ENCODE measurements at places on chromosomes 16 and 17.
A peak's percentile ranks its signal among the peaks of the same experiment; 100 is the strongest.

DNA sequence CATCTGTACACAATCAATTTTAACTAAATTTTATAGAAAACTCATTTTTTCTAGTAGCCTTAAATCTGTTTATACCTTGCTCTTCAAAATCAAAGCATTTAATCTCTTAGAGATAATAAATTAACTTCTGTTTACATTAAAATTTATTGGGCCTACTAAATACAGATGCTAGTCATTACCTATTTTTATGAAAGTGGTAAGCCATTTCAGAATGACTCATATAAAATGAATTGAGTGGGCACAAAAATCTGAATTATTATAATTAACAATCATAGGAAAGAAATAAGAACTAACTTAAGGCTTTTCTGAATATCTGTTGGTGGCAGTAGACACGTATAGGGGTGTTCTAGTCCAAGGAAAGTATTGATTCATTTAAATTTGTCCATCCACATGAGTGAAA is 157.9 kb downstream of the KCNJ2 start:
- no peak for DNase-seq

DNA sequence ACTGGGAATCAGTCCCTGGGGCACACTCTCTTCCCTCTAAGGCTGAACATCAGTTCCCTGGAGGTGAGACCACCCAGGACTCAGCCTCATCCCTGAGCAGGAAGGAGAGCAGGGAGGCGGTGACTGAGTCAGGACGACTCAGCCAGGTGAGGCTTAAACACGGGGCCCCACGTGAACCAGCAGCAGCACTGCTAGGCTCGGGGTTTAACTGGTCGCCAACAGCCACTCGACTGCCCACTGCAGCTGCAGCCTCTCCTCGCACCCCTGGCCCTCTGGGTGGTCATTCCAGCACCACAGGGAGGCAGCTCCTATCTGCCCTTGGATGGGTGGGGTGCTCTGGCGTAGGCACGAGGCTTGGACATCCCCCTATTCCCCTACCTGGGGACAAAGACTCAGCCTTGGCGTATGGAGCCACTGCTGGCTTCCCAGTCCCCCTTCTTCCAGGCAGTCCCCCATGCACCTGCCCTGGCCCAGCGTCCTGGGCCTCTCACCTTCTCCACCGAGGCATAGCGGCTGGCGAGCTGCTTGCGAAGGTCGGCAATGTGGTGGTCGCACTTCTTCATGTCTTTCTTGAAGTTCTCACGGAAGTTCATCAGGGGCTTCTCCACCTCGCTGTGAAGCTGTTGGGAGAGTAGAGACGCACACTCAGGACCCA is 21.2 kb upstream of the RCVRN start:
- DNase-seq: no peak

GRCh38 chr17:73271072-73271471 is 9.4 kb upstream of the CPSF4L start:
- DNase-seq: no peak

DNA sequence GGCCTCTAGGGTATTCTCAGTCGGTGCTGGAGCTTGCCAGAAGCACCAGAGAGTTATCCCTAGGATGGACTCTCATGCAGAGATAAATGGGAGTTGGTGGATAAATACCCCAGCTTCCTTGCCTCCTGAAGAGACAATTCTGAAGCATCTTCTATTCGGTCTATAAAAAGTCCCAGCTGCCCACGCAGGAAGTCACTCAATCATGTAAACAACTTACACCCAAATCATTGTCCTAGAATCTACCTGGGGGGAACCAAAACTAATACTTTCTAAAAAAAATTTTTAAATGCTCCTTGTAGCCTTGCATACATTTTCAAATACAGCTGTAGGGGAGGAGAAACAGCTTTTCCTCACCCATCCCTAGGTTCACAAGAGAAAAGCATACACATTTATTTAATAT is 66.6 kb upstream of the ELAC2 start:
- no peak for DNase-seq

DNA sequence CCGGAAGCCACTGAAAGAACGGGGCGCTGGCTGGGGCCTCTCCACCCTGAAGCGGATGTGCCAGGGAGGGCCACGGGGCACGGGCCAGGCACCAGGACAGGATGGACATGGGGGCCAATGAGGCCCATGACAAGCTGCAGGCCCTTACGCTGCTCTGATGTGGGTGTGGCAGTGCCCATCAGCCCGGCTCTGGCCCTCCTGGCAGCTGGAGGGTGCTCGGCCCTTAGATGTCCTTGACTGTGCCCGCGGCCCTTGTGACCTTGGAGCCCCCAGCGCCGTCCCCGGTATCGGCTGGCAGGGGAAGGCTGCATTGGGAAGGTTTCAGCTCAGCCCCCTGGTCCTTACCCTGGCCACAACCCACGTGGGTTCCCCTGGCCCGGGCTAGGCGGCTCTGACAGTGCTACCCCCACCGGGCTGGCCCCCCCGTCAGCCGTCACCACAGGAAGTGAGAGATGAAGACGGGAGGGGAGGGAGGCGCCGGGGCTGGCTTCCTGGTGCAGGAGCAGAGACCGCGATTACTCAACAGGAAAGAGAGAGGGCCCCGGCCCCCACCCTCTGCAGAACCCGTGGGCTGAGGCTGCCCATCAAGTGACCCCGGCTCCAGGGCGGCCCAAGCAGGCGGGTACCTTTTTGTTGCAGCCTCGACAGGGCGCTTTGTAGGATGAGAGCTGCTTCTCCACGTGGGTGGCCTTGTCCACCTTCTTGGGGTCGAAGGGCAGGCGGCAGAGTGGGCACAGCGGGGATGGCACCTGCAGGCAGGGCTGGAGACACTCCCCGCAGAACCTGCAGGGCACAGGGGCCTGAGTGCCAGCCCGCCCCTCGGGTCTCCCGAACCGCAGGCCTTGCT is 5.3 kb downstream of the RNF166 start:
- peak; percentile 98 for DNase-seq

DNA sequence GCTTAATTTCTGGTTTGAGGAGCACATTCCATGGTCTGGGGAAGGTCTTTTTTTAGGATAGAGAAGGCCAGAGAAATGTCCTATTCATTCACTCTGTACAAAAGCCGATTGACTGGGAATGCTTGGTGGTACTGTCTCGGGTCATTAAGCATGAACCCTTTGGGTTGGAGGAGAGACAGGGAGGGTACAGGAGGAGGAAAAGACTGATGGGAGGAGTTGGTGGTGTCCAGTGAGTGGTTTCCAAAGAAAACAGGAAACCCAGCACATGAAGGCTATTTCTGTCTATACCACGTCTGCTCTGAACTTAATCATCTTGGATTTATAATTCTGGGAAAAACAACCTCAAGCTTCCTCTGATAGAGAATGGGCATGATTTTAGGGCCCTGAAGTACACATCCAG is 111.9 kb downstream of the XYLT1 start:
- no peak for DNase-seq

GRCh38 chr17:61368832-61369450 is 30.7 kb upstream of the TBX2 start:
- no peak for DNase-seq

DNA sequence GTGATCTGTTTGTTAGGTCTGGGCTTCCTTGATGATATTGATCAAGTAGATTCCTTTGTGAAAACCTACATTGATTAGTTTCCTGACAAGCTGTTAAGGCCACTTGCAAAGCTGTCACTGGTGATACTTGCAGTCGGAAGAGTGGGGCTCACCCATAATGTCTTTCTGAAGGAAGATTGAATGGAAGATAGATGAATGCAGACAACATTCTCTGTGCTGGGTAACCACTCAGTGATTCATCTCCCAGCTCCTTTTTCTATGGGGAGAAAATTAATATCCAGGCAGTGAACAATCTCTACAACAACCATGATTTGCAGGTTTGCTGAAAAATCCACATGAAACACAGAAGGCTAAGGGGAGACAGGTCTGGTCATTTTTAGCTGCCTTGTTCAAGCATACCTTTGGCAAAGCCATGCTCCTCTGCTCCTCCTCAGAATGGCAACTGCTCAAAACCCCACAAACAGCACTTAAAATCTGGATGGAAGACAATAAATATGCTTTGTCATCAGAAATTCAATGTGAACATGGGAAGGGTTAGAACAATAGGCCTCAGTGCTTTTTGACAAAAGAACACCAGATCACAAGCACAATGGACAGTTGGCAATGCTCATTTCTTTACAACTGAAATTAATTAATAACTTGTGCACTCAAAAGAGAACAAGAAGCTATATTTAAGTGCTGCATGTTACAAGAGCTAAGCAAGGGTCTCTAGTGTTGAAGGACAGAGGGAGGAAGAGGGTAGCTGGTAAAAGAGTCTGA is 495.4 kb downstream of the TOX3 start:
- no peak for DNase-seq

DNA sequence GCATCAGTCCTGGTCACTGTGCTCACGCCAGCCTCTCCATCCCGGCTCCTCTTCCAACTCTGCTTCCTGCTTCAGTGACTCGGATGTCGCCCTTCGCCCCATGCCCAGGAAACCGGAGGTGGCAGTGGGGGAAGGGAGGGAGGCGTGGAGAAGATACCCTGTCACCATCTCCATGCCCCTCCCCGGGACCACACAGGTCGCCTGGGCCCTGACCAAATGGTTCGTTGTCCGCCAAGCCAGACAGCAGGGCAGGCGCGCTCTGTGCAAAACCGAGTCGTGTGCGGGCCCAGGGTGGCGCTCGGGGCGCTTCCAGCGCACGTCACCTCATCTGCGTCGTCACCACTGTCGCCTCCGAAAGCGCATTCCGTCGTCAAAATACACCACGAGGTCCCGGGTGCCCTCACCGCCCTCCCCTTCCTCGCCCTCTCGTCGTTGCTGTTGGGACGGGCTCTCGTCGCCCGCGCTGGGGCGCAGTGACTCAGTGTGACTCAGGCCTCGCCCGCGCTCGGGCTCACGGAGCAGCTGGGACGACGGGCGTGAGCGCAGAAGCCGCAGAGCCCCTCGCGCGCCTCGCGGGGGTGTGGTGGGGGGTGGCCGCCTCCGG is 39.2 kb downstream of the ZNF778 start:
- peak; percentile 64 for DNase-seq

DNA sequence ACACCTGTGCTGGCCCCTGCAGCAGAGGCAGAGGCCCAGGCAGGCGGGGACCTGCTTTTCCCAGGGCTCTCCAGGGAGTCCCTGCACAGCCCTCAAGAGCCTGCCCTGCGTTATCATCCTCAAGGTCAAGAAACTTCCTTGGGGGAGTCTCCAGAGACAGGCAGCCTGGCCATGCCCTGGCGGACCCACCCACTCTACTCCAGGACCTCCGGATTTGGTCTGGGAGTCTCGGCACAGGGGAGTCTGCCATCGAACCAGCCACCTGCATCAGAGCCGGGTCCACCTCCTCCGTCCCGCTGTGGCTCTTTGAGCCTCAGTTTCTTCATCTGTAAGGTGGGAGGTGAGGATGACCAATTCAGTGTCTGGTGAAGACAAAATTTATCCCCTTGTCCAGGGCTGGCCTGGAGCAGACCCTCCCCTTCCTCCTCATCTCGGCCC is 75.3 kb upstream of the TNRC6C start:
- DNase-seq: no peak
